Stimulated activated CD8-positive, alpha-beta memory T cell treated with anti-CD3 and anti-CD28 coated beads, Interleukin-15, amount 100 ng/mL, for 1 hour (primary cell): ENCODE measurements at places on chromosomes 11 and 22.

- DNase-seq, result no peak
Observed at GRCh38 chr11:88414385-88414861, 76.9 kb upstream of the CTSC start.

- no peak for DNase-seq
Observed at GRCh38 chr22:27571463-27572277, 229.9 kb downstream of the MN1 start.

GRCh38 chr11:85589373-85589772 is 37.8 kb downstream of the DLG2 start:
- DNase-seq, result no peak

- no peak for DNase-seq
Observed at GRCh38 chr11:14336507-14337503, 22.2 kb downstream of the RRAS2 start.

GRCh38 chr11:97739932-97740800 is 1280.6 kb upstream of the CNTN5 start:
- no peak for DNase-seq

DNA sequence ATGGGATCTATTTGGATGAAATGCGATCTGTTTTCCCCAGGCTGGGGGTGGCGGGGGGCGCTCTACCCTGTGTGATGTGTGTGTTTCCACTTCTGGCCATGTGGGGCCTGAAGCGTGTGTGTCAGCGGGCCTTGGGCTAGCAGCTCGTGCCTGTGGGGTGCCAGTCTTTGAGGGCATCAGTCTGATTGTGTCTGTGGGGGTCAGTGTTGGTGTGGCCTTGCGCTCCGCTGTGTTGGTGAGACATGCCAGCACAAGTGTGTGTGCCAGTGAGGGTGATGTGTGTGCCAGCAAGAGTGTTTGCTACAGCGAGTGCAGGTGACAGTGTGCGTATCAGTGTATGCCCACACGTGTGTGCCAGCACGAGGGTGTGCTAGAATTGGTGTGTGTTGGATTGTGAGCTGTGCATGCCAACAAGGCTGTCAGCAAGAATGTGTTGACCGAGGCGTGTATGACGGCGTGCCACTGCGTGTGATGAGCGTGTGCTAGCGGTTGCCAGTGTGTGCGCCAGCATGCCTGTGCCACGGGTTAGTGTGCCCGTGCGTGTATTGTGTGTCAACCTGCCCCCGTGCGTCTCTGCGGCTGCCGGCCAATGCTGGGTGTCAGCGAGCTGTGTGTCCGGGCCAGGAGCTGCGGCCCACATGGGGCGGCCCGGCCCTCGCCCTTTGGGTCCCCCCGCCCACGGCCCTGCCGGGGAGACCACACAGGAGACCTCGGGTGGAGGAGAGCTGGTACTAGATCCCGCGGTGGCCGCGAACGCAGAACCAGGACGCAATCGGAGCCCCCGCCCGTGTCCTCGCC is 519 bp downstream of the ARRB1 start:
- no peak for DNase-seq

DNA sequence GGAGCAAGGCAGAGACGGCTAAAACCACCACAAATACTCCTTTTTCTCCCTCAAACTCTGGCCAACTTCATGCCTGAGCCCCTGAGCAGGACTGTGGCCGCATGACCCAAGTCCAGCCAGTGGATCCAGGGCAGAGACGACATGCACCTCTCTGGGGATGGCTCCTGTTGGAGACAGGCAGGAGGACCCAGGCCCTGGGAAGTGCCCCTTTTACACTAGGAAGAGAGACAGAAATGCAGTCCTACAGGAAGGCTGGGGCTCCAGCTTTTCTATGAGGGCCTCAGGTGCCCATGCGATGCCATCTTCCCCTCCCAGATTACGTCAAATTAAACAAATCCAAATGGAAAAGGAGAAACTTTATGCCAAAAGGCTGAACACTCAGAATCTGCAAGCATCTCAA is 498.0 kb downstream of the BRD1 start:
- DNase-seq, result no peak

DNA sequence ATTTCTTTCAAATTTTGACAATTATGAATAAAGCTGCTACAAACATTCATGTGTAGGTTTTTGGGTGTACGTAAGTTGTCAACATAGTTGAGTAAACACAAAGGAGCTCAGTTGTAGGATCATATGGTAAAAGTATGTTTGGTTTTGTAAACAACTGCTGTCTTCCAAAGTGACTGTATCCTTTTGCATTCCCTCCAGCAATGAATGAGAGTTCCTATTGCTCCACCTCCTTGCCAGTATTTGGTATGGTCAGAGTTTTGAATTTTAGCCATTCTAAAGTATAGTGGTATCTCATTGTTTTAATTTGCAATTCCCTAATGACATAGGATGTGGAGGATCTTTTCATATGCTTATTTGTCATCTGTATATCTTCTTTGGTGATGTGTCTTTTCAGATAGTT is 28.0 kb upstream of the PHOX2A start:
- no peak for DNase-seq

GRCh38 chr11:116773203-116774097 is 663 bp upstream of the BUD13 start:
- no peak for DNase-seq

DNA sequence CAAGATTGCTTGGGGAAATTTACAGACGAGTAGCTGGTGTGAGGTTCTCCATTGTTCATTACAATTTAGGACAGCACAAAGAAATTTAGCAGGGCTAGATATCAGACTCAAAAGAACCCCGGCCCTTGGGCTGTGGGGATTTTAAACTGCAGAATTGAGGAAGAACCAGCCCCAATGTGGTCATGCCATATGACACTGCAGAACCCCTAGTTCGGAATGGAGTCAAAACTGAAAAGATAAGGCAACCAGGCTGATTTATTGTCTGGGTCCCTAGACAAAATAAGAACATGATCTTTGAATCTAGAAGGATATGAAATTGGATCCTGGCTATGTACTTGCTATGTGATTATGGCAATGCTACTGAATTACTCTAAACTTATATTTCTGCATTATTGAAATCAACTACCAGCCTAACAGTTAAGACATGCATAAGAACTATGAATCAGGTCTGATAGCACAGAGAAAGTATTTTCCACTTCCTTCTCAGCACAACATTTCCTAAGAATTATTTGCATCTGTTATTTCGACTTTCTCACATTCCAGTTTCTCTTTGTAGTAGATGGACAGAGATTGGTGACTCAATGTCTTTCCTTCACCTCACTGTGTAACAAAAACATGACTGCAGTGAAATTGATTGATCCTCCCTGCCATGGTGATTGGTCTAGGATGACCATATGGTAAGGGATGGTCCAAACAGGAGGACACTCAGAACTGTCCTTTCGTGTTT is 13.2 kb downstream of the MMP3 start:
- no peak for DNase-seq

DNA sequence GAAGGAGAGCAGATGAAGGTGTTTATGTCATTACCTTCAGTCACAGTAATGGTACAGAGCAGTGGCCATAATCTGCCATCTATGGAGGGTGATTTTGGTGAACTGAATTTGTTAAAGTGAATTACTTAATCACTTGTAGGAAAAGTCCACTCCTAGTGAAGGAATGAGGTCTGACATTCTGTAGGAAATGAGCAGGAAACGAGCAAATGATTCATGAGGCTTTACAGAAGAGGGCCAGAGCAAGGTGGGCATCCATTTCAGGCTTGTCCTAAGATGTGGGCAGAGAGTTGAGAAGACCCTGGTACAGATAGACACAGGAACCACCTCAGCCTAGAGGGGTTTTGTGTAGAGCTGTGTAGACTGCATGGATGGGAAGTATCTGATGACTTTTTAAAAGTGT is 6.0 kb upstream of the SGSM3 start:
- no peak for DNase-seq

GRCh38 chr11:118232659-118233058 is 7.8 kb upstream of the JAML start:
- no peak for DNase-seq
